ENCODE measurements at places on chromosomes 1 and 21. TPM values are rescaled to one million over a fixed set of nuclear protein-coding genes. Genes with fewer than 3 reads are reported as not detected.

GRCh38 chr1:40341491-40342380 is 24.6 kb upstream of the COL9A2 start:
- no peaks in the 10 kb centered on the region for H3K4me1 ChIP-seq
- no peak overlapping the region for H3K27ac ChIP-seq
- no peak for DNase-seq
- no peak overlapping the region for H3K4me3 ChIP-seq

- no peaks in the 10 kb centered on the region for H3K4me1 ChIP-seq
- no peak overlapping the region for H3K4me3 ChIP-seq
- no peaks in the 10 kb centered on the region for H3K36me3 ChIP-seq
- no peaks in the 10 kb centered on the region for H3K27me3 ChIP-seq
- H3K27ac ChIP-seq, result no peak overlapping the region
- no peak for DNase-seq
Measured at GRCh38 chr1:101697072-101697471, 299.7 kb downstream of the OLFM3 start.

DNA sequence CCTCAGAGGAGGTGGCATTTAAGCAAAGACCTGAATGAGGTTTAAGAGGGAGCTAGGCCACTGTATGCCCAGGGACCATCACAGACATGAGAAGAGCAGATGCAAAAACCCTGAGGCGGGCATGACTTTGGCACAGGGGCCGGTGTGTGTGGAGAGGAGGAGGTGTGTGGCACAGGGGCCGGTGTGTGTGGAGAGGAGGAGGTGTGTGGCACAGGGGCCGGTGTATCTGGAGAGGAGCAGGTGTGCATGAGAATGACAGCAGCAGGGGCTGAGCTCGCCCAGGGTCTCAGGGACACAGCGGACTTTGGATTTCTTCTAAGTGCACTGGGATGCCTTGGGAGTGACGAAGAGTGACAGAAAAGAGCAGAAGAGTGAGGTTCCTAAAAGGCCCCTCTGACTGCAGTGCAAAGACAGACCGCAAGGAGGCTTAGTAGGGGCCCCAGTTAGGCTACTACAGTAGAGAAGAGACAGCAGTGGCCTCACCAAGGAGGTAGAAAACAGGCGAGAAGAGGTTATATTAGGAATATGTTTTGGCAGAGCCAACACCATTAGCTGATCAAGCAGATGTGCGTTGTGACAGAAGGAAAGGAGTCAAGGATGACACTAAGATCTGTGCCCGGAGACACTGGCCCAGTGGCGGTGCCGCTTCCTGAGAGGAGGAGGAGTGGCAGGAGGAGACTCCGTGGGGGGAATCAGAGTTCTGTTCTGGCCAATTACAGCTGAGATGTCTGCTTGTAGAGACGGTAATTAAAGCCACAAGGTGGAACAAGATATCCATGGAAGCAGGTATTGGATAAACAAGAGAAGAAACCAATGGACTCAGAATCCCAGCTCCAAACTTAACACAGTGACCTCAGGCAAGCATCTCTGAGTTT is 18.4 kb downstream of the ZBTB17 start:
- no peaks in the 10 kb centered on the region for H3K4me1 ChIP-seq
- H3K36me3 ChIP-seq, result no peaks in the 10 kb centered on the region
- no peak overlapping the region for H3K27ac ChIP-seq
- no peak for DNase-seq

GRCh38 chr1:244386595-244386994 is 65.1 kb downstream of the ADSS2 start:
- no peaks in the 10 kb centered on the region for H3K4me1 ChIP-seq
- no peaks in the 10 kb centered on the region for H3K36me3 ChIP-seq
- no peak overlapping the region for H3K27ac ChIP-seq
- no peak for DNase-seq

The RPS6KA1 gene
- total RNA-seq, result 1.8 TPM

DNA sequence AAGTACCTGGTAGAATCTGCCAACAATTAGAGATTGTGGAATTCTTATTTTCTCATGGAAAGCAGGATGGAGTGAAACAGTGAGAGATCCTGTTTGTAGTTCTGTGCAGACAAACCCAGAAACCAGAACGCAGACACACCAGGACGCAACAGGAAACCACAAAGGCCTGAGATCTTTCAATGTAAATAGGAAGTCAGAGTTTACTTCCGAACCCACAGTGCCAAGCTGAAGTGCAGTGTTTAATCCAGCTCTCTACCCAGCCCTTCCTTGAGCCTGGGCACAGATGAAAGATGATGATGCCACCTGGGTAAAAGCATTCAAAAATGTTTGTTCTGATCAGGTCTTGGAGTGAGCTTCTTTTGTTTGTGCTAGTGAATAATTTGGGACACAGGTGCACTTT is 244.2 kb upstream of the HOOK1 start:
- no peak overlapping the region for H3K27ac ChIP-seq
- H3K27me3 ChIP-seq, result no peaks in the 10 kb centered on the region
- H3K4me3 ChIP-seq, result no peak overlapping the region
- DNase-seq, result no peak

GRCh38 chr1:154975409-154976059 is 1.1 kb downstream of the CKS1B start:
- peak overlapping the region; percentile 99 for H3K27ac ChIP-seq
- no peaks in the 10 kb centered on the region for H3K27me3 ChIP-seq
- DNase-seq, result no peak

Measured in right atrium auricular region (tissue), 2 donors.